ENCODE measurements at places on chromosomes 11 and 22.

DNA sequence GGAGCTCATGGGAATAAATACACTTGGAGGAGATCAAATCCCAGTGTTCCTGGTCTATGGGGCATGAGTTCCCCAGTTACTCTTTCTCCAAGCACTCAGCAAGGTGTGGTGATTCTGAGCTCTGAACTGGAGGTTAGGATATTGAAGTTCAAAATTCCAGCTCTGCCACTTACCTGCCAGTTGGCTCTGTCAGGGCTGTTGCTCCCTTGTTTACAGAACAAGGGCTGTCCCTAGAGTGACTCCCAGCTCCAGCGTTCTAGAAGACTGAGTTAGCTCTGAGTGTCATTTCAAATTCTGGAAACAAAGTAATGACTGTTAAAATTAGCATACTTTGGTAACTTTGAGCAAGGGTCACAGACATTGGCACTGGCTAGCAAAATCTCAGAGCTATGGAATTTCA lies 69.7 kb upstream of the ZBED5 start:
- DNase-seq: no peak

DNA sequence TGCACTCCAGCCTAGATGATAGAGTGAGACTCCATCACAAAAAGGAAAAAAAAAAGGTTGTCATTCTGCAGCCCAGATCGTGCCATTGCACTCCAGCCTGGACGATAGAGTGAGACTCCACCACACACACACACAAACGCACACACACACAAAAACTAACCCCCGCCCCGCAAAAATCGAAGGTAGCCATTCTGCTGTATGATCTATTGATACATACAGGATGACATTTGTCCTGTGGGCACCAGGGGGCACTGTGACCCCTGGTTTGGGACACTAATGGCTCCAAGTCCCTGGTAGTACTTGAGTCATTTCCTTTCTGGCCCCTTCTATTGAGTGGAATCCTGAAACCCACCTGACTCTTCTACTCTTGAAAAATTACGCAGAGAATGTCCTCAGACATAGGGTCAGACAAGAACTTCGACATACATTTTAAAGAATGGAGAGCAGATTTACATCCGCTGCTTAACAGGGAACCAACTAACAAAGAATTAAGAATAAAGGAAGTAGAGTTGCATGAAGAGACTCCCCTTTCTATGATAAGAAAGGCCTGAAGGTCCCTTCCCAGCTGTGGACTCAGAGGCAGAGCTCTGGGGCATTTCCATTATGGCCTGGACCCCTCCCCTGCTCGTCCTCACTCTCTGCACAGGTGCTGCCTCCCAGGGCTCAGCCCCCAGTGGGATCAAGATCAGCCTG lies 35.0 kb upstream of the PRAME start:
- peak; percentile 71 for DNase-seq

DNA sequence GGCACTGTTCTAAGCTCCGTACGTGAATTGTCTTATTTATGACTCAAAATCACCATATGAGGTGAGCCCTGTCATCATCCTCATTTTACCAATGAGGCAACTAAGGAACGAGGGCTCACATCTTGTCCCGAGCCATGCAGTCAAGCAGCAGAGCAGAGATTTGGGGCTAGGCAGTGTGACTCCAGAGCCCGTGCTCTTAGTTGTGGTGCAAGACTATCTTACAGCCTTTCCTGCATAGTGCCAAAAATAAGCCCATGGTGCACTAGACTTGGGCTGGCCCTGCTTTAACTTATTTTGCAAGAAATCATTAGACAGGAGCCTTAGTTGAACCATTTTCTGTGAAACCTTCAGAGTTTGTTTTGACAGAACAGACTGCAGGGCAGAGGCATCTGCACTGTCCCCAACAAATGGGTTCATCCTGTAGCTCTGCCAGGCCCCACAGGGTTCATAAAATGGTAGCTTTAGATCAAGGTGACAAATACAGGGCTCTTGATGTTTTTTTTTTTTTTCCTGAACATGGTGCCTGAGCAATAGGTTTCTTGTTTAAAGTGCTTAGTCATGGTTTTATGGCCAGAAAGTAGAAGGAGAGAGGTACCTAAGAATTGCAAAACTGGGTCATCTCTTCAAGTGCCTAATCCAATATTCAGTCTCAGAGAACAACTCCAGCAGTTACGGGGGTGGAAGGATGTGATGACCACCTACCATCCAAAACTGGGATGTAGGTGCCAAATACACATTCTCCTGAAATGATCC lies 56.6 kb downstream of the BMAL1 start:
- DNase-seq: no peak

- DNase-seq: peak; percentile 74
Measured at GRCh38 chr22:22720201-22720723, 75.8 kb downstream of the GGTLC2 start.

DNA sequence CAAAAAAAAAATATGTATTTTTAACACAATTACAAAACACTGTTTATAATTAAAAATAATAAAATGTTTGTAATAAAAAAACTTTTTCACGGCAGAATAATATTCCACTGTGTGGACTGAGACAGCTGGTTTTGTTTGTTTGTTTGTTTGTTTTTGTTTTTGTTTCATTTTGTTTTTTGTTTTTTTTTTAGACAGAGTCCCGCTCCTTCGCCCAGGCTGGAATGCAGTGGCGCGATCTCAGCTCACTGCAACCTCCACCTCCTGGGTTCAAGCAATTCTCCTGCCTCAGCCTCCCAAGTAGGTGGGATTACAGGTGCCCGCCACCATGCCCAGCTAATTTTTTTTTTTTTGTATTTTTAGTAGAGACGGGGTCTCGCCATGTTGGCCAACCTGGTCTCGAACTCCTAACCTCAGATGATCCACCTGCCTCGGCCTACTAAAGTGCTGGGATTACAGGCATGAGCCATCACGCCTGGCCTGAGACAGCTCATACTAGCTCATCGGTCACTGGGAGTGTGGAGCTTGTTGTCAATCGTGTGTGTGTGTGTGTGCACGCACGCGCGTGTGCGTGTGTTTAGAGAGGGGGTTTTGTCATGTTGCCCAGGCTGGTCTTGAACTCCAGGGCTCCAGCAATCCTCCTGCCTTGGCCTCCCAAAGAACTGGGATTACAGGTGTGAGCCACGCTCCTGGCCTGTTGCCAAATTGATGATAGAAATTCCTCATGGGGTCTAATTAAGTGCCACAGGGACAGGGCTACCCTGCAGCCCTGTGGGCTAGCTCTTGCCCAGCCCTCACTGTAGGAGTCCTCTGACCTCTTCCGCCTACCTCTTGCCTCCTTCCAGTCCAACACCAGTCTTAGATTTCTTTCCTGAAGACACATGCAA lies 7.2 kb upstream of the AIFM3 start:
- no peak for DNase-seq

DNA sequence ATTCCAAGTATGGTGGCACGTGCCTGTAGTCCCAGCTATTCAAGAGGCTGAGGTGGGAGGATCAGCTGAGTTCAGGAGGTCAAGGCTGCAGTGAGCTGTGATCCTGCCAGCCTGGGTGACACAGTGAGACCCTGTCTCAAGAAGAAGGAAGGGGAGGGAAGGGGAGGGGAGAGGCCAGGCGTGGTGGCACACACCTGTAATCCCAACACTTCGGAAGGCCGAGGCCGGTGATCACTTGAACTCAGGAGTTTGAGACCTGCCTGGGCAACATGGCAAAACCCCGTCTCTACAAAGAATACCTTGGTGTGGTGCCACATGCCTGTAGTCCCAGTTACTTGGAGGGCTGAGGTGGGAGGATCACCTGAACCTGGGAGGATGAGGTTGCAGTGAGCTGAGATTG lies 145.7 kb downstream of the SHANK2 start:
- no peak for DNase-seq
